BE2C (cell line): ENCODE measurements at places on chromosomes 13 and 19.
A peak's percentile ranks its signal among the peaks of the same experiment; 100 is the strongest.

- DNase-seq, result no peak
These were observed 861.1 kb downstream of the GPC5 start for GRCh38 chr13:92259523-92259922.

- peak; percentile 99 for DNase-seq
These were observed 1.2 kb downstream of the APLP1 start for GRCh38 chr19:35869327-35870123.

- DNase-seq, result peak; percentile 93
These were observed 24.9 kb downstream of the SLC8A2 start for GRCh38 chr19:47446534-47447469.

GRCh38 chr19:5804516-5805461 is at the start of gene NRTN:
TSS of gene NRTN (plus strand) at chr19:5805067. CDS start at chr19:5824166, 19,099 bp downstream.
- DNase-seq, result peak; percentile 79

DNA sequence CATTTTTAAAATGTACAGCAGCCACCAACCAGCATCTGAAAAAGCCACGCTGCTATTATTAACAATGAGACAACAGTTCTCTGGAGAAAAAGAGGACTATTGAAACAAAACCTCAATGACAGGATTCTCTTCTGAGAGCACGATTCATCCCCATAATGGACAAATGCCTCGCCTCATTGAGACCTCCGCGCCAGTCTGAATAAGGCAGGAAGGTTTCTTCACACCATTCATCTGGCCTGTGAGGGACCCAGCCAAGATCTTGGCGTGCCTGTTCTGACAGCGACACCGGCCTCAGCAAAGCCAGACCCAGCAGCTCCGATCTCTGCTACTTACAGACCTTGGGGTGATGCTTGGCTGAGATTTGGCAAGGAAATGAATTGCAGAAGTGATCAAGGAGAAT is 14.8 kb downstream of the SMIM7 start:
- DNase-seq, result no peak

- no peak for DNase-seq
These were observed 30.7 kb downstream of the PDS5B start for GRCh38 chr13:32616883-32617511.

DNA sequence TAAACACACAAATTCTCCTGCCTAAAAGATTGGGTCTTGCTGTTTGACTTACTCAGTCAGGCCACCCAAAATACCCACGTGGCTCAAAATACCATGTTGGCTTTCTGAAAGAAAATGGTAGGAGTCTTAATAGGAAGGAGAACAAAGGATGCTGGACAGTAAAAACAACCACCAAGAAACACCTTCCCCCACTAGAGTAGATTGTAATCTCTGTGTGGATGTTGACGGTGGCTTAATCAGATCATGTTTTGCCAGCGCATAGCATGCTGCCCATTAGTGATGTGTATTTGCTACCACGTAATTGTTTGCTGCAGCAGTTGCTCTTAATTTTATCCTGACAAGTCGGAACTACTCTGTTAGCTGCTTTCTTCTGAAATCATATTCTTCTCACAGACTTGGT is 1229.3 kb upstream of the SLC10A2 start:
- no peak for DNase-seq

GRCh38 chr13:105814902-105815250 is 720.6 kb downstream of the EFNB2 start:
- no peak for DNase-seq

DNA sequence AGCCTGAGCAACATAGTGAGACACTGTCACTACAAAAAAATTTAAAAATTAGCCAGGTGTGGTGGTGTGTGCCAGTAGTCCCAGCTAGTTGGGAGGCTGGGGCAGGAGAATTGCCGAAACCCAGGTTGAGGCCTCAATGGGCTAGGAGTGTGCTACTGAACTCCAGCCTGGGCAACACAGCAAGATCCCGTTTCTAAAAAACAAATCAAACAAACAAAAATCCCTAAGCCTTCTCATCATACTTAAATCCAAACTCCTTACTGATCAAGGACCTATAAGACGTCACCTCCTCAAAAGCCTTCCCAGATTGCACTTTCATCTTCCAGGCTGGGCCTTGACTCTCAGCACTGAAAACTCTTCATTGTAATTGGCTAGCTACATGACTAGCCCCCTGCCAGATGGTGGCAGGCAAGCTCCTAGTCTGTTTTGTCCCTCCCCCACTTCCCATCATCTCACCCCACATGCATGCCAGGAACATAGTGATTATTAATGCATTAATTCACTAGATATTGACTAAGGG is 17.5 kb upstream of the NANOS3 start:
- DNase-seq, result no peak

GRCh38 chr13:113192902-113193301 is 15.6 kb downstream of the PCID2 start:
- DNase-seq, result no peak

- DNase-seq, result no peak
These were observed 5.1 kb downstream of the ZSWIM9 start for GRCh38 chr19:48175578-48175977.

DNA sequence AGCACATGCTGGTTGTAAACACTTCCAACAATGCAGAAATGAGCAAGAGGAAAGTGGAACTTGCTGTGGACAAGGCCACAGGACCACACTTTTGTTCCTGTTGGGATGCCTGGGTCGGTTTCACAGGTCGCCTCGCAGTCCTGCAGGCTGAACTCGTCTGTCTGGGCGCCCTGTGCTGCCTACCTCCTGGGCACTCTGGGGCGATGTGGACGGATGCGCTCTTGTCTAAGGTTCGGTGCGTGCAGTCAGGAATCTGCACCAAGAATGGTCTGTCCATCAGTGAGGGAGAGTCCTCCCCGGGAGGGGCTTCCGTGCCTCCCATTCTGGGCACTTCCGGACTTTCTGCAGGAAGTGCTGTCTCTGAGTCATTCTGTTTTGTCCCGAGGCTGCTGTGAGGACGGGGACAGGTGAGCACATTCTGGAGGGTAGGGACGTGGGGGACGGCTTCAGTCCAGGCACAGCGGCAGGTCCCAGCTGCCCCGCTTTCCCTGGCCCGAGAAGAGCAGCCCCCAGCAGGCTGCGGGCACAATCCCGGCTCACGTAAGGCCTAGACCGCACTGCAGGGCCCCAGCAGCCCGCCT is 24.1 kb upstream of the SLITRK1 start:
- DNase-seq, result no peak

- peak; percentile 85 for DNase-seq
These were observed 484 bp downstream of the IL11 start for GRCh38 chr19:55369653-55370304.

DNA sequence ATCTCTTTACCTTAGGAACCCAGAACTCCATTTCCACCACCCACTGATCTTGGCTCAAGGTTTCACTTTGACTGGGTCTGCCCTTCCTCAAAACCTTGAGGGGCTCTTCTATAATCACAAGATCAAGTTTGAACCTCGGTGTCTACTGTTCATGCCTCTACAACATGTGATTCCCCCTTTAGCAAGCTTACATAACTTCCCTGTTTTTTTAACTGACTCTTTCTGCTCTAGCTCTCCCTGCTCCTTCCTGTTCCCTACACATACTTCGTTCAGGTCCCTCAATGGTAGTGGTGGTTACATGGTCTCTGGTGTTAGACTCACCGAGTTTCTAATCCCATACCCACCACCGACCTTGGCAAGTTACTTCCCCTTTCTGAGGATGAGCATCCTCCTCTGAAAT is 26.7 kb downstream of the CEACAM8 start:
- no peak for DNase-seq

- no peak for DNase-seq
These were observed 628 bp downstream of the MRPL34 start for GRCh38 chr19:17306285-17306714.

- no peak for DNase-seq
These were observed 606.9 kb downstream of the PCDH9 start for GRCh38 chr13:66623129-66623820.
